ENCODE measurements at places on chromosomes 7 and 10.

DNA sequence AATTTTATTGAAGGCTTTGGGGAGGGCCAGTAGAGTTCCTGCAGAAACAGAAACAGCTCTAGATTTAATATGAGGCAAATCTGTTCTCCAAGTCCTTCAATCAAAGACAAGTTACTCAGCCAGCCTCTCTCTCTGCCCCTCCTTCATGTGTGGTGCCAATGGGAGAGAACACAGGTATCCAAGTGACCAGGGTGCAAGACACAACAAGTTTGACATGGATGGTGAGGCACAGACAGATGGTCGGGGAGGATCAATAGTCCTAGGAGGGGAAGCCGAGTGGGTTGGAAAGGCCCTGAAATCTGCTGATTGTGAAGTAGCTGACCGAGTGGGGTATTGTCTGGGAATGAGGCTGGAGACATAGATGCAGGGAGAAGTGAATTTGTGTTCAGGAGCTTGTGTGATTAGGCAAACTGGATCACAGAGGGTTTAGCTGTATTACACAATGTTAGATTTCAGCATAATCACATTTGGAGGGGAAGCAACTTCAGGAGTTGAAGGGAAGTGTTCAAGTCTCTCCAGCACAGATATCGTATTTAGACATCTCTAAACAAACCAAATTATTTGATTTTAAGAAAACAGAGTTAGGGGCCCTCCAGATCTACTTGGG lies 1.5 kb downstream of the GIMAP1 start:
- no peak for DNase-seq

DNA sequence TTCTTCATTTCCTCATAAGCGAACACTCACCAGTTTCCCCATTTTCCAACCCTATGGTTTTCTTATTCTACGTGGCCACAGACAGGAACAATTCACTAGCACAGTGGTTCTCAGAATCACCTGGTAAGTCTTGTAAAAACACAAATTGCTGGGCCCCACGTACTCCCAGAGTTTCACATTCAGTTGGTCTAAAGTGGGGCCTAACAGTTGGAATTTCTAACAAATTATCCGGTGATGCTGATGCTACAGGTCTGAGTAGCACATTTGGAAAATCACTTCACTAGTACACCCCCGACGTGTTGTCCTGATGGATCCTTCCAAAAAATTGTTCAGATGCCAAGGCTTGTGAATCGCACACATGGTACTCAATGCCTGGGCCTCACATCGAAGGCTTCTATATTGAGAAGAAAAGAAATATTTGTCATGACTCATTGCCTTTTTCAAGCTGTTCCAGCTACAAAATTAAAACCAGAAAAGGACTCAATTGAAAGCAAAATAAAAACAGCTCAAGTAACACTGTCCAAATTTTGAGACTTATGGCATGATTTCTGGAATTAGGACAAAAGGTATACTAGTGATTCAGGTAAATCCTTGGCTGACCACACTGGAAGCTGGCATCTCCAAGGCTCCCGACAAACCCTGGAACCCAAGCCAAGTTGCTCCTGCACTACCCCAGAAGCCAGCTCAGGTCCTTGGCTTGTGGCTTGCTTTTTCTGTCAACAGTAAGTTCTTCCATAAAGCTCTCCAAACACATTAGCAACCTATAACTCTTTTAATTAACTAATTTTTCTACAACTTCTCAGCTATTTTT lies 12.9 kb upstream of the VIM start:
- no peak for DNase-seq

GRCh38 chr7:69422574-69422985 lies 175.7 kb upstream of the AUTS2 start:
- no peak for DNase-seq

- DNase-seq = no peak
These were observed 208.1 kb downstream of the SORCS1 start for GRCh38 chr10:106956216-106956915.

DNA sequence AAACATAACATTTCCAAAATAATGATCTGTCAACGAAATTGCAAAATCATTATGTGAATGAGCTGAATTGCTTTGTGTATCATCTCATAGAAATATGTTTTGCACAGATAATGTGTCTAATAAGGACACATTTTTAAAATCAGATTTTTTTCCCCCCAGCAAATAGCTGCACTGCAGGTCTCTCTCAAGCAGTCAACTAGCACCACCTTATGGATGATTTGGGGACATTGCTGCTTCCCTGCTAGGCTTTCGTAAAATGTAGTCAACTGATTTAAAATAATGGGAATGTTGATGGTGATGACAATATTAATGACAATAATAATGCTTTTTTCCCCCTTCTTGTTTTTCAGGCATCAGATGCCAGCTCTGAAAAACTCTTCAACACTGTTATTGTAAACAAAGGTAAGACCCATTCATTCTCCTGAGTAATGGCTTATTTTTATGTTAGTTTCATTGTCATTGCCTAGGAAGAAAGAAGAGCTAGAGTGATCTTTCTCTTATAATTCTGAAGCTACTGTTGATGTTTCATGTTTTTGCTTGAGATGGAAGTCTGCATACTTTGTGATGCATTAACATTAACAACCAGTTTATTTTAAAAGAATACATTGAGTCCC lies 433.6 kb upstream of the GALNT17 start:
- peak; percentile 70 for DNase-seq

DNA sequence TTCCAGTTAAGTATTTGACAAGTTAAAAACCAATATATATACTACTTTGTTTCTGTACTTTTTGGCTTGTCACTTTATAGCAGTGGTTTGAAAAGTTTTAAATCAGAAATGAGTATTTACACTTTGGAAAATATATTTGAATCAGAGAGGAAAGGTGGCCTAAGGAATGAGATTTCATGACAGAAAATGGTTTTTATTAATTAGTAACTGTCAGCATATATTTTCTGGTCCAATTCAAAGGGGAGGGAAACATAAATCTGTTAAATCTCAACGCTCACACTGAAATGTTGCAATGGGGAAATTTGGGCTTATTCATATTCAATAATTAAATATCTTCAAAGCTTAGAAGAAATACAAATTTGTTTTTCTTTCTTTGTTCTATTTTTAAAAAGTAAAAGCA lies 100.1 kb downstream of the GRB10 start:
- no peak for DNase-seq

GRCh38 chr10:69151984-69152383 lies 28.0 kb downstream of the VPS26A start:
- no peak for DNase-seq

DNA sequence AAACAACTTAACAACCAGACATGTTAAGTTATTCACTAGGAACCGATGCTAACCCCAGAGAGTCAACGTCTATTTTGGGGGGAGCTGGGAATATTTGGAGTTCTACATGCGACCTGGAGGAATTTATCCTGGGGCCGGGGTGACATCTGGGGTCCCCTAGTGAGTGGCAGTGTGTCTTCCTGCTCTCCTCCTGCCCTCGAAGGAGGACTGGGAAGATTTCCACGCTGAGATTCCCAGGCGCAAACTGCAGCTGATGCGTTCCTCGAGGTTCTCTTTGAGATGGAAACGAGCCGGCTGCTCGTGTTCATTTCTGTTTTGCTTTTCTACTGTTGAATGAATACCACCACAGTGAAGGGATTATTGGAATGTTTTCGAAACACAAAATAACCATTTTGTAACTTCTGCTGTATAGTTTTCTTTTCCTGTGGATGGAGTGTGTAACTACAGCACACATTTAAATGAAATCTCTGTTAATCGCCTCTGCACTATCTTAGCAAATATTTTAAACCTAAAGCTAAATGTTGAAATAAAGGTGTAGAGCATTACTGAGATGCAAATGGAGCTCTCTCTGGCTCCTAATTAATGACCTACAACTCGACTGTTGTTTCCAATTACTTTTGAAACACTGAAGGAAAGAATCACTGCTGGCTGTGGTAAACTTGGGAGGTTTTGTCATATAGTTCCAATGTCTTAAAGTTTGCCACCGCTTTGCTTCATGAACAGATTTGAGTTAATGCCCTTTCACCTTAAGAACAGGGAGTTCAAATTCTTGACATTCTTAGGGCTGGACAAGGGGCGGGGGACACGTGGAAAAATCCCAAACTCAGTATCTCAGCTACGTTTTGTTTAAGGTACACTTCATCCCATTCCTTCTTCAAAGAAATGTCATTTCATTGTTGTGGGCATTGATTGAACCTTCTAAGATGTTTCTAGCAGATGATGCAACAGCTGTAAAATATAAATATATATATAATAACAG lies 21.1 kb downstream of the GATA3 start:
- DNase-seq = no peak

DNA sequence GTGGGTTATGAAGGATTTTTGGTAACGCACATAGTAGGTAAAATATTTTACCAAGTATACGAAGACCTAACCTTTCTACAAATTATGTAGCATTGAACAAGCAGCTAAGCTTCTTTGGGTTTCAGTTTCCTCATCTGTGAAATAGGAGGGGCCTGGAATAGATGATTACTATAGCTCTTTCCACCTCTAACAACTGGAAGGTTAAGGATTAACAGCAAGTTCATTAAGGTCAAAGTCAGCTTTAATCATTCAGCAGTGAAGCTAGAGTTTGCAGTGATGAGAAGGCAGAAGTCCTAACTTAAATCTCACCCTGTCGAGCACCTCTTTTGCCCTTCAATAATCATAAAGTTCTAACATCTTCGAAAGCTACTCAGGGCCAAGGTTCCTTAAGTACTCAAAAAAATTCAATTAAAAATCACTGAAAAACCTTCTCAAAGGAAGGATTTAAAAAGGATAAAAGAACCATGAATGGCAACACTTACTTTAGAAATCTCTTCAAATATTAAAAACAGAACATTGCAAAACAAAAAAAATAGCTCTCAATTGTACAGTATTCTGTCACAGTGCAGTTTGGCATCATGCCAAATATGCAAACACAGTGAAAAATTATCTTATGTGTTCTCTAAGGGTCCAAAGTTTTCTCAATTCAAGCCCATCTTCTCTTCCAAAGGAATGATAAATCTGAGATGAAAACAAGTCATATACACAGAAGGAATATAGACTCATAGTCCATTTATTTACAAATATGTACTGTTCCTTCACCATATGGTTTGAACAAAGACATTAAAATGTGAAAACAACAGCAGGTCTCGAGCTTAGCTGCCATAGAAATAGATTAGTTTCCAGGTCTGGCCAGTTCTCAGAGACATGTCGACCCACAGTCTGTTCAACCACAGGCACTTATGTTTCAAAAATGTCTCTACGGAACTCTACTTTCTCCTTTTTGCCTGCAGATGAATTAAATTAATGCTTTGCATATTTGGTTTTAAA lies 152.0 kb upstream of the SLC13A1 start:
- no peak for DNase-seq

DNA sequence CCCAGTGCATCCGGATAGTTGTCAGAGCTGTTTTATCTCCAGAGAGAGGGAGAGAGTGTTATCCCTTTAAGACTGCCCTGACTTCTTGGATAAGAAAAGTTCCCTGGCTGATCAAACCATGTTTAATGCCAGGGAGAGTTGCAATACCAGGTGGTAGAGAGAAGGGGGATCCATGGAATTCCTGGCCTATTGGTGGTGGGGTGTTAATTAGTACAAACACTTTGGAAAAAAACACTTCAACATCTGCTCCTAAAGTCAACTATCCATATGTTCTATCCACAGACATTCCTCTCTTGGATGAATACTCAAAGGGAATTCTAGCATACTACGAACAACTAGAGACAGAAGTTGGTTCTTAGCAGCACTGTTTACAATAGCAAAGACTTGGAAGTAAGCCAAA lies 307.2 kb downstream of the TCERG1L start:
- DNase-seq = no peak

DNA sequence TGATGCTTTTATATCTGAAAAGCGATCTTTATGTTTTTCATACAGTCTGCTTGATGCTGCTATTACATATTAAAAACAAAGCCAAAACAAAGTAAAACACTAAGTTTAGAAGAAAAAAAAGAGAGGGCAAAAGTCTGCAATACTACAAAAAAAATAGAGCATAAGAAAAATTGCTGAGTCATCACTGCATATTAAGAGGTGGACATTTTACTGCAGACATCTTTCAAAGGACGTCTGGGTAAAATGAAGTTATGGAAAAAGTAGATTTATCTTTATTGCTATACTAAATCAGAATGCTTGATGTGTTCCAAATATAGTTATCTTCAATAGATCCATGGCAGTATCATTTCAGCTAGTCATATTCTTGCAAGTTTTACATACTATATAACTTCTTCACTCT lies 172.0 kb downstream of the MAGI2 start:
- no peak for DNase-seq

GRCh38 chr7:108451296-108451848 lies 4.9 kb downstream of the NRCAM start:
- DNase-seq = no peak

GRCh38 chr7:27134392-27134791 lies 3.8 kb upstream of the HOXA4 start:
- DNase-seq = no peak

DNA sequence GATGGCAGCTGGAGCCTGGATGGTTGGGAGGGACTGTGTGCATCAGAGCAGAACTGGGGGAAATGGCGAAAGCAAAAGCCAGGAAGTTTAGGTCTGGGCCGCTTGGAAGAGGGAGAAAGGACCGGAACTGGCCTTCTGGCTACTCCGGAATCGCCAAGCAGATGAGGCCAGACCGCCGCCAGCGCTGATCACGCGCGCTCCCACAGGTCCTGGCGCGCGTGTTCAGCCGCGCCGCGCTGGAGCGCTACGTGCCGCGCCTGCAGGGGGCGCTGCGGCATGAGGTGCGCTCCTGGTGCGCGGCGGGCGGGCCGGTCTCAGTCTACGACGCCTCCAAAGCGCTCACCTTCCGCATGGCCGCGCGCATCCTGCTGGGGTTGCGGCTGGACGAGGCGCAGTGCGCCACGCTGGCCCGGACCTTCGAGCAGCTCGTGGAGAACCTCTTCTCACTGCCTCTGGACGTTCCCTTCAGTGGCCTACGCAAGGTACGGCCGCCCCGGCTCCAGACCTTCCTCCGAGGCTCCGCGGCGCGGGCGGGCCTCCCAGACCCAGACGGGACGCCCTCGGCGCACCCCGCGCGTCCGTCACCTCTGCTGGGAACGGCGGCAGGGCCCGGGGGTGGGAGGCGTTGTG lies 2.0 kb downstream of the CYP26C1 start:
- DNase-seq = peak; percentile 65

DNA sequence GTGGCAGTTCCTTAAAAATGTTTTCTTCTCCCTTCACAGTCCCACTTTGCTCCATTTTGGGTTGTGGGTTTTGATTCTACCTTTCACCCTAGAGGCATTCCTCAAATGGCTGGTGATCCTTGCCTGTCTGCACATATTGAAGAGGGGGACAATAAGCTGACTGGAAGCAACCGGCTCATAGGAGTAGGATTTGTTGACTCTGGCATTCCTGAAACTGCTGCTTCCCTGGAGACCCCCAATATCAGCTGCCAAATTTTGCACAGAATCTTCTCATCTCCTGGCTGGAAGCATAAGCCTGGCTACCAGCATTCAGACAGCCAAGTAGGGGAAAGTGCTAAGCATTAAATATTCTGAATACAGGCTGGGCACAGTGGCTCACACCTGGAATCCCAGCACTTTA lies 53.7 kb downstream of the KIF5B start:
- no peak for DNase-seq

GRCh38 chr7:101954499-101954898 lies 137.1 kb downstream of the CUX1 start:
- no peak for DNase-seq

- DNase-seq = no peak
These were observed 112.8 kb downstream of the PRLHR start for GRCh38 chr10:118482393-118483331.
